WTC11 (cell line): ENCODE measurements at places on chromosomes 12 and 14. TPM values are rescaled to one million over a fixed set of nuclear protein-coding genes. Genes with fewer than 3 reads are reported as not detected.
A peak's percentile ranks its signal among the peaks of the same experiment; 100 is the strongest.

DNA sequence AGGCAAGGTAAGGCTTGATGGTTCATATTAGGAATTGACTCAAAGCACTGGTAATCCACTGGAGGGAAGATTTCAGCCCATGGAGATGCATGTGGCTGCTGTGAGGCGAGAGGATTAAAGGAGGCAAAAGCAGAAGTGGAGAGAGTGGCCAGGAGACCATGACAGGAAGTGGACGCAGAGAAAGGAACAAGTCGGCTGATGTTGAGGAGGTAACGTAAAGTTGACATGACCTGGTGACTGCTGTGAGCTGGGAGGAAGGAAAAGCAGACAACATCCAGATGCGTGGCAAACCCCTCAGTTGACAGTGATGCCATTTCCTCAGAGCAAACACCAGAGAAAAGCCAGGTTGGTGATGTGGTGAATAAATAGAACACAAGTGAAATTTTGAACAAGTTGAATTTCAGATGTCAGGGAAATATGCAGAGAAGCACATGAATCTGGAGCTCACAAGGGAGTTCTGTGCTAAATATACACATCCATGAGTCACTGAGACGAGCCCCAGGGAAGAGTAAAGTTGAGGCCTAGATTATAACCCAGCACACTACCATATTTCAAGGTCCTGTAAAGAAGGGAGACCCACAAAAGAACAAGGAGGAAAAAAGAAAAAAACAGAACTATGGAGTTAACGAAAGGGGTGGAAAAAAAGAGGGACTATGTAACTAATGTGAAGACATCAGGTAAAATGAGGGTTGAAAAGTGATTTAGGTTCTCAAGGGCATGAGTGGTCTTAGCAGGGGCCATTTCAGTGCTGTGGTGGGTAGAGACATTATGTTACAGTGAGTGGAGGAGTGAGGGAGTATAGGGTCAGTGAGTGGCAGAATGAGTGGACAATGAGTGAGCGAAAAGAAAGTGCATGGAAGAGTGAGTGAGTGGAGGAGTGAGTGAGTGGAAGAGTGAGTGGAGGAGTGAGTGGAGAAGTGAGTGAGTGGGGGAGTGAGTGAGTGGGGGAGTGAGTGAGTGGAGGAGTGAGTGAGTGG, 61.6 kb upstream of the GZMB start:
- no peak overlapping the region for H3K4me3 ChIP-seq
- peaks cover 5% of the 10 kb centered on the region for H3K27me3 ChIP-seq
- peaks cover 3% of the 10 kb centered on the region for H3K4me1 ChIP-seq
- no peak for DNase-seq
- H3K36me3 ChIP-seq = no peaks in the 10 kb centered on the region
- H3K27ac ChIP-seq = no peak overlapping the region

NR2C1 gene
- total RNA-seq = 45.4 to 53.0 TPM (median 51.1 TPM) in 3 replicates

CACNA1C gene
- 1.7 to 2.2 TPM (median 2.1 TPM) in 3 replicates for total RNA-seq

C12orf50 gene
- total RNA-seq = 0.07 TPM in 1 of 3 replicates, not detected in the others

PSMA3 gene
- total RNA-seq = 260 to 286 TPM (median 270 TPM) in 3 replicates

DNA sequence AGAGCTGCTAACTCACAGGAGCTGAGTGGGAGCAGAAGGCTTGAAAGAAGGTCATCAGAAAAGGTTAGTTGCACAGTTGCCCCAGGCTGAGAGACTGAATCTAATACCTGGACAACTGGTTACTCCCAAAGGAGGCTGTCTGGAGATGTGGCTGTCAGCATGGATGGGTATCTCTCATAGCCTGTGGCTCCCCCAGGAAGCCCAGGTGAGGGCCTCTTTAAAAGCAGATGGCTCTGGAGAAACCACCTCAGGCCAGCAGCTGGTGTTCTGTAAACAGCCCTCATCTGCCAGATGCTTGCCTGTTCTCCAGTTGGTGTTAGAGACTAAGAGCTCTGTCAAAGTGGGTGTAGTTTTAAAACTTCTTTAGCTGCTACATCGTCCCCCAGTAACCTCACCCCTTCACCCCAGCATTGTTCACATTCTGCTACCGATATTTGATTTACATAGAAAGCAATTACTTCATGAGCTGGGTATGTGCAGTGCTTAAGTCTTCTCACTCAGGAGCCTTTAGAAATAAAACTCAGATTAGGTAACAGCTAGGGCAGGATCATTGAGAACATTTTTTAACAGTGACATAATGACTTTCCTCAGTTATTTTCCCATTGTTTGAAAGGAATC, 25.8 kb downstream of the DACT1 start:
- H3K4me3 ChIP-seq = no peak overlapping the region
- H3K27me3 ChIP-seq = no peaks in the 10 kb centered on the region; the same call in 1 of the 2 replicates
- peaks cover 18% of the 10 kb centered on the region for H3K4me1 ChIP-seq
- H3K27ac ChIP-seq = no peak overlapping the region
- DNase-seq = no peak
- H3K36me3 ChIP-seq = no peaks in the 10 kb centered on the region

GPR84 gene
- 0.13 TPM in 1 of 3 replicates, not detected in the others for total RNA-seq

INHBC gene
- total RNA-seq = 0.09 to 0.20 TPM (median 0.16 TPM) in 3 replicates

AKAP6 gene
- 0.63 to 1.4 TPM (median 0.85 TPM) in 3 replicates for total RNA-seq

- no peaks in the 10 kb centered on the region for H3K27me3 ChIP-seq
- H3K4me1 ChIP-seq = peaks cover 34% of the 10 kb centered on the region
- no peak for DNase-seq
- peak overlapping the region; percentile 88 for H3K4me3 ChIP-seq
These were observed 901 bp upstream of the NFKBIA start for GRCh38 chr14:35405304-35405996.

NGB gene
- 0.14 to 0.46 TPM (median 0.33 TPM) in 3 replicates for total RNA-seq

FBXW8 gene
- 15.6 to 18.5 TPM (median 18.0 TPM) in 3 replicates for total RNA-seq

DNA sequence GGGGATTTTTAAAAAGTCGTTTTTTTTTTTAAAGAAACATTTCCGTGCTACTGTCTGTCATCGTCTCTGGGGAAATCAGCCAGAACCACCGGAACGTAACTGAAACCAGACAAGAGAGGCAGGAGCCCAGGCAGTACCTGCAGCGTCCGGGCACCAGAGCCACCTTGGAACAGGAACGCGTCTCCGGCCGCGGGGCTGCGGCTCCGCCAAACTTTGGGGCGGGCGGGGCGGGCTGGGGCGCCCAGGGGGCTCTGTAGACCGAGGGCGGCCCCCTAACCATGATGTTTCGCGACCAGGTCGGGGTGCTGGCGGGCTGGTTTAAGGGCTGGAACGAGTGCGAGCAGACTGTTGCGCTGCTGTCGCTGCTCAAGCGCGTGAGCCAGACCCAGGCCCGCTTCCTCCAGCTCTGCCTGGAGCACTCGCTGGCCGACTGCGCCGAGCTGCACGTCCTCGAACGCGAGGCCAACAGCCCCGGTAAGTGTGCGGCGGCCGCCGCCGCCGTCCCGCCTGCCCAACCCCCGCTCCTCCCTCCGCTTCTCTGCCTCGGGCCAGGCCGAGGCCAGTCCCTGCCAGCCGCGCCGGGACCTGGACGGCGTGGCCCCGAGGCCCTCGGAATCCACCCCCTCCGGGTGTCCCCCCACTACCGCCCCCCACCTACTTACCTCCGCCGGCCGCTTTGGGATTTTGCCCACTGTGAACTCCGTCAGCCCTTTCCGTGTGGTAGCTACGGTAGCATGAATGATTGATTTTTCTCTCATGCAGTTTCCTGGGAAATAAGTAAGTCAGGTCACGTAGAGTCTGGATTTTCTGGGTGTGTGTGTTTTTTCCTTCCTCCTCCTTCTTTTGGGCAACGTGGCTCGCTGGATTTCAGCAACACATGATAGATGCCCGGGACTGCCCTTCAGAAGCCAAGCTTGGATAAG, 972 bp downstream of the SAMD4A start:
- peaks cover 21% of the 10 kb centered on the region for H3K4me1 ChIP-seq
- no peak overlapping the region for H3K27ac ChIP-seq
- H3K4me3 ChIP-seq = peak overlapping the region; percentile 94
- peaks cover 2% of the 10 kb centered on the region; the same call in 1 of the 2 replicates for H3K36me3 ChIP-seq
- DNase-seq = peak; percentile 72
- H3K27me3 ChIP-seq = peaks cover 33% of the 10 kb centered on the region

DNA sequence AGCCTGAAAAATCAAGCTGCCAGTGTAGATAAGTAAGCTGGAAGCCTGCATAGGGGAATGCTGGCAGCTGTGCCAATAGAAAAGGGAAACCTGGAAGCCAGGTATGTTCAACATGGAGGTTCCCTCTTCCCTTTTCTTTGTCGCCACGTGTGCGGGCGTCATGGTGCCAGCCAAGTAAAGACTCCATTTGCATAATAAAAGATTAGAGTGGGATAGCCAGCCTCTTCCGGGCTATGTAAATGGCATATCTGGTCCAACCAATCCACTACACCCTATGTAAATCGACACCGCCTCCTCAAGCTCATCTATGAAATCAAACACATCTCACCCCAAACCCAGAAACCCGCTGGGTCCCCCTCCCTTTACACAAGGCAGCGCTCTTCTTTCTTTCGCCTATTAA, 5.6 kb upstream of the ADGRD1 start:
- peaks cover 51% of the 10 kb centered on the region for H3K4me1 ChIP-seq
- peaks cover 22% of the 10 kb centered on the region for H3K27me3 ChIP-seq
- no peak overlapping the region for H3K27ac ChIP-seq
- DNase-seq = no peak
- peaks cover 30% of the 10 kb centered on the region for H3K36me3 ChIP-seq
- H3K4me3 ChIP-seq = no peak overlapping the region

TEAD4 gene
- total RNA-seq = 75.8 to 96.8 TPM (median 78.2 TPM) in 3 replicates

GRCh38 chr12:127293507-127294310, 973.3 kb upstream of the TMEM132C start:
- H3K27ac ChIP-seq = no peak overlapping the region
- H3K36me3 ChIP-seq = peaks cover 59% of the 10 kb centered on the region
- no peaks in the 10 kb centered on the region for H3K4me1 ChIP-seq
- peak; percentile 27 for DNase-seq

DNA sequence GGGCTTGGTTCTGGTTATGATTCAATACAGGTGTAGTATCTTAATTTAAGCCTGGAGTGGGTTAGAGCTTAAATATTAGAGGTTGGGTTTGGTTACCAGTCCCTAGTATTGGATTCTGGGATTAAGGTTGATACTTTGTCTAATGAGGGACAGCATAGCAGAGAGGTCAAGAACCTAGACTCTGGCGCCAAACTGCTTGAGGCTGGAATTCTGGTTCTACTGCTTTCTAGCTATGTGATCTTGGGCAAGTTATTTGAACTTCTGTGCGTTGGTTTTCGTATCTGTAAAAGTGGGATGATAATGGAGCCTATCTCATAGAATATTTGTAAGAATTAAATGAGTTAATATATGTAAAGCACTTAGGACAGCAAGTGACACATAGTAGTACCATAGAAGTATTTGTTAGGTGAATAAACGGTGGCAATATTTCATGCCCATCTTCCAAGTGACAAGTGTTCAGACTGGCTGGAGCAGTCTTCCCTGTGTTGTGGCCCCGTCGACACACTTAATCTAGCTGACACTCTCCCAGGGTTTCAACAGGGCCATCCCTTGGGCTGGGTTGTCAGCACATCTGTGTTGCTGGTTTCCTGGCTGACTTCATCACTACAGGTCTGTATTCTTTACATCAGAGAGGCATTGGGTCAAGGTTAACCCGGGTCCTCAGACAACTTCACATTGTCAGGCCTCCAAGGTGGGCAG, 3.0 kb downstream of the ENDOU start:
- peaks cover 53% of the 10 kb centered on the region for H3K27me3 ChIP-seq
- peaks cover 10% of the 10 kb centered on the region for H3K4me1 ChIP-seq
- DNase-seq = no peak
- H3K36me3 ChIP-seq = no peaks in the 10 kb centered on the region
- no peak overlapping the region for H3K27ac ChIP-seq

GRCh38 chr14:100618318-100618693, 31.1 kb upstream of the BEGAIN start:
- no peak for DNase-seq
- no peak overlapping the region for H3K27ac ChIP-seq
- peaks cover 6% of the 10 kb centered on the region; the same call in 1 of the 2 replicates for H3K27me3 ChIP-seq
- no peaks in the 10 kb centered on the region for H3K36me3 ChIP-seq

DNA sequence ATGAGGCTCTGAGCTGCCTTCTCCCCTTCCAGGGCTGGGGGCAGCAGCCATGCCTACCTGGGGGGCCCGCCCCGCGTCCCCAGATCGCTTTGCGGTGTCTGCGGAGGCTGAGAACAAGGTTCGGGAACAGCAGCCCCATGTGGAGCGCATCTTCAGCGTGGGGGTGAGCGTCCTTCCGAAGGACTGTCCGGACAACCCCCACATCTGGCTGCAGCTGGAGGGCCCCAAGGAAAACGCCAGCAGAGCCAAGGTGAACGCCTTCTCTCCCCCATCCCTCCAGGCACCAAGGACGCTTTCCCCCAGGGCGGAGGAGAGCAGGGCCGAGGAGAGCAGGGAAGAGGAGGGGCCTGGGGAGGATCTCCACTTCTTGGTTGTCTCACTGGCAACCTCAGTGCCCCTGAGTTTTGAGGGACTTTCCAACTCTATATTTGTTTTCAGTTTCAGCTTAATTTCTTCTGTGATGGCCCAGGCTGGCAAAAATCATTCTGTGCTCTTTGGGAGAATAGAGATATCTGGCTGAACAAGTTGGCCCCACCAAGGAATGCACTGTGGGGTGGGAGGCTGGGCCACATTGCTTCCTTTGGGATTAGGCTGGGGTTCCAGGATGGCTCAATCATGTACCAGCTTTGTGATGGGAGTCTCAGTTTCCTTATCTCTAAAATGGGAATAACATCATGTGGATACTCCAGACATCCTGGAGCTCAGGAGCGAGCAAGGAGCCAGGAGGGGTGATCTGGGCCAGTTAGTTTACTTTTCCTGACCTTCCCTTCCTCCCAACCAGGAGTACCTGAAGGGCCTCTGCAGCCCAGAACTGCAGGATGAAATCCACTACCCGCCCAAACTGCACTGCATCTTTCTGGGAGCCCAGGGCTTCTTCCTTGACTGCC, 1.2 kb downstream of the KHNYN start:
- peak overlapping the region; percentile 74 for H3K4me3 ChIP-seq
- H3K36me3 ChIP-seq = peaks cover 10% of the 10 kb centered on the region
- H3K4me1 ChIP-seq = peaks cover 31% of the 10 kb centered on the region
- peak; percentile 41 for DNase-seq

METAP2 gene
- total RNA-seq = 107 to 112 TPM (median 108 TPM) in 3 replicates

- H3K4me1 ChIP-seq = peaks cover 5% of the 10 kb centered on the region
- peaks cover 7% of the 10 kb centered on the region for H3K36me3 ChIP-seq
- no peak overlapping the region for H3K4me3 ChIP-seq
- H3K27ac ChIP-seq = no peak overlapping the region
- no peak for DNase-seq
- H3K27me3 ChIP-seq = no peaks in the 10 kb centered on the region
These were observed 1.8 kb upstream of the KRT82 start for GRCh38 chr12:52407918-52408317.

TNS2 gene
- 3.4 to 7.7 TPM (median 4.1 TPM) in 3 replicates for total RNA-seq

DNA sequence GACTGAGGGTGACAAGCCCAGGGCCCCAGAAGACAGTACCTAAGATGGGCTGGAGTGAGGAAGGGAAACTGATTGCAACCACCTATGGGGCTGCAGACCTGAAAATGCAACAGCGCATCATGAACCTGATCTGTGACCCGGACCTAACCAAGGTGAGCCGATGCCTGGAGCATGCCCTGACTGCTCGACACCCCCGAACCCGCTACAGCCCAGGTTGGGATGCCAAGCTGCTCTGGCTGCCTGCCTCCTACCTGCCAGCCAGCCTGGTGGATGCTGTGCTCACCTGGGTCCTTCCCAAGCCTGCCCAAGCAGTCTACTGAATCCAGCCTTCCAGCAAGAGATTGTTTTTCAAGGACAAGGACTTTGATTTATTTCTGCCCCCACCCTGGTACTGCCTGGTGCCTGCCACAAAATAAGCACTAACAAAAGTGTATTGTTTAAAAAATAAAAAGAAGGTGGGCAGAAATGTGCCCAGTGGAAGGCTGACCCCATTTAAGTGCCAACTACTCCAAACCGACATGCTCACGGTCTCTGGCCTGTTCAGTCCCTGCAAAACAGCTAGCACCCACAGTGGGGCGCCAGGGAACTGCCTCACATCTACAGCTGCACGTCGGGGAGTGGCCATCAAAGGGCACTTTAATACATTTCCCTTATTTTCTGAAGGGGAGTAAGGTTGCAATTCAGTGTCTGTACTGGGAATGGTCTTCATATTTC, 4.2 kb downstream of the RDH5 start:
- peaks cover 20% of the 10 kb centered on the region for H3K36me3 ChIP-seq
- peaks cover 16% of the 10 kb centered on the region for H3K4me1 ChIP-seq
- no peak overlapping the region for H3K27ac ChIP-seq

HVCN1 gene
- total RNA-seq = 5.7 to 8.4 TPM (median 7.9 TPM) in 3 replicates
